ENCODE measurements at places on chromosomes 2 and 18. TPM values are rescaled to one million over a fixed set of nuclear protein-coding genes. Genes with fewer than 3 reads are reported as not detected.

GRCh38 chr18:59905686-59906091, 5.9 kb downstream of the PMAIP1 start:
- DNase-seq: no peak

- peak; percentile 49 for DNase-seq
These were observed at the start of gene WDSUB1 for GRCh38 chr2:159285929-159286708. Gene WDSUB1 (minus strand): TSS chr2:159286703. CDS start chr2:159283069, 3,634 bp downstream.

DNA sequence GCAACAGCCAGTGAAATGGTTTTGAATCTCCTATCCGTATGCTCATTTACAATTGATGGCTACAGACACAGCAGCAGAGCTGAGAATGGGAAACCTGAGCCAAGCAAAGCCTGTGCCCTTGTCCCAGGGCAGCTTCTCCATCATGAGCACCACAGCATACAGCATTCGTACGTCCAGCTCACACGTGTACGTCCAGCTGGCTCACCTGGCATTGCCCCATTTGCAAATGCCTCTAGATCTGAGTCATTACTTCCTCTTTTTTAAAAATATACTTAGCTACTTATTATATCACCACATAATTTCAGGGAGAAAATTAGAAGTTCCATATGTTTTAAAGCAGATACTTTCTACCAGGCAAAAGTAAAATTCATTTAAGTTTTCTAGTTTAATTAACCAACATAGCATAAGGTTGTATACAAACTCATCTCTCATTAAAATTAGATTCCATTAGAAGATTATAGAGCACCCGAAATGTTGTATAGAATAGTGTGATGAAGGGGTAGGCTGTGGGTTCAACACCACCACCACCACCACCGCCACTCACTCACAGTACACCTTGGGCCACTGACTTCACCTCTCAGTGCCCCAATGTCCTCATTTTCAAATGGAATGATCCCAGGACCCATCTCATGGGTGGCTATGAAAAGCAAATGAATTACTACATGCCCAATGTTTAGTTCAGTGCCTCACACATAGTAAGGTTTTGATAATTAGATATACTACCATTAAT, 31.4 kb upstream of the TMEM177 start:
- DNase-seq: no peak

GRCh38 chr2:45833301-45833967, 182.0 kb downstream of the PRKCE start:
- DNase-seq: no peak

GRCh38 chr2:196335221-196335634, 163.8 kb upstream of the STK17B start:
- no peak for DNase-seq

DNA sequence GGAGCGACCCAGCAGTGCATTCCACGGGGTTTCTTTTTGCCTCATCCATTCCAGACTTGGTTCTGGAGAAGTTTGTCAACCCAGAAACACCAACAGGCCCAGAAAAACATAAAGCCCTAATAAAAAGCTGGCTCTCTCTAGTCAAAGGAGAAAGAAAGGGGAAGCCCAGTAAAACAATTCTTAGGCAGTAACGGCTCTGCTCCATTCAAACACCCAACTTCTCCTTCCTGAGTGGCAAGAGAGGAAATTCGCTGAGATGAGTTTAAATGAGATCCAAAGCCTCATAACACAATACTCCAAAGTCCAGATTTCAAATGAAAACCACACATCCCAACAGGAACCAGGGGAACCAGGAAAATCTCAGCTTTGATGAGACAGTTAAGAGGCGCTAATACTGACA, 179.9 kb downstream of the RPIA start:
- DNase-seq: no peak

DNA sequence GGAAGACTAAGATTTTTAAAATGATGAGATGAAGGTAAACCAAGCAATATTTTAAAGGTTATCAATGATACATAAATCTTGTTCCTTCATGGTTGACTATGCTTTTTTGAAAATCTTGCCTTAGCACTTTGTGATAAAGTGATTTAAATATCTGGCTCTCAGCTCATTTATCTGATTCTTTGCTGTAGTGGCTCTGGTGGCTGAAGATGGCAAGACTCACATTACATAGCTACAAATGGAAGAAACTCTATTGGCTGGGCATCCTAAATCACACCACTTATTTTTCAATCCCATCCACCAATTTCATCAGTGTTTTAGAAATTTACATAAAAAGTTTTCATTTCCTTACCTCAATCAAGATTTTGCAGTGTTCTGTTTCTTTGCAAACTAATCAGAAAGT, 16.6 kb upstream of the APCDD1 start:
- DNase-seq: no peak

DNA sequence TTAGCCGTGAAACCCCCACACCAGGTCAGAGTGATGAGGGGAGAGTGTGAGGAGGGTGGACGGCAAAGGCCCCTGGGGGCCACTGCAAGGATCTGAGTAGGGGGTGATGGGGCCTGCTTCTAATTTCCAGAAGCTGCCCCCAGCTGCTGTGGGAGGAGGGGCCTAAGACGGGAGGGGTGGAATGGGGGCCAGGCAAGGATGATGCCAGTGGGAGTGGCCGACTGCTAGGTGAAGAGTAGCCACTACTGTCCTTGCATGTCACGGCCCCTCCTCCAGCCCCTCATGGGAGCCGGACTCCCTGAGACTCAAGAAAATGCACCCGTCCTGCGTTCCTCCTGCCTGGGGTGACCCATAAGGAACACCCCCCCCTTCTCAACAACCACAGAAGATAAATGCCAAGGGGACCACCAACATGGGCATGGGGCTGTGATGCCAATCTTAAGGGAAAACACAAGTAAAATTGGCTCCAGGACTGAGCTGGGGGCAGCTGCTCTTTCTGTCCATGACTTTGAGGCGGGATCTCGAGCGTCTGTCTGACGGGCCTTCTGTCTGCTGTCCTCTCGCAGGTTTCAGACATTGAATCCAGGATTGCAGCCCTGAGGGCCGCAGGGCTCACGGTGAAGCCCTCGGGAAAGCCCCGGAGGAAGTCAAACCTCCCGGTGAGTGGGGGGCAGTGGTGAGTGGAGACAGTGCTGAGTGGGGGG, 24.2 kb upstream of the PRLH start:
- DNase-seq: no peak

- peak; percentile 80 for DNase-seq
These were observed 100.4 kb upstream of the LCLAT1 start for GRCh38 chr2:30346471-30347169.

- no peak for DNase-seq
These were observed 107.0 kb downstream of the EXOC6B start for GRCh38 chr2:72718876-72719275.

GRCh38 chr2:160140471-160140870, 59.6 kb downstream of the ITGB6 start:
- no peak for DNase-seq

- DNase-seq: no peak
These were observed 37.2 kb upstream of the PXDN start for GRCh38 chr2:1781291-1782080.

DNA sequence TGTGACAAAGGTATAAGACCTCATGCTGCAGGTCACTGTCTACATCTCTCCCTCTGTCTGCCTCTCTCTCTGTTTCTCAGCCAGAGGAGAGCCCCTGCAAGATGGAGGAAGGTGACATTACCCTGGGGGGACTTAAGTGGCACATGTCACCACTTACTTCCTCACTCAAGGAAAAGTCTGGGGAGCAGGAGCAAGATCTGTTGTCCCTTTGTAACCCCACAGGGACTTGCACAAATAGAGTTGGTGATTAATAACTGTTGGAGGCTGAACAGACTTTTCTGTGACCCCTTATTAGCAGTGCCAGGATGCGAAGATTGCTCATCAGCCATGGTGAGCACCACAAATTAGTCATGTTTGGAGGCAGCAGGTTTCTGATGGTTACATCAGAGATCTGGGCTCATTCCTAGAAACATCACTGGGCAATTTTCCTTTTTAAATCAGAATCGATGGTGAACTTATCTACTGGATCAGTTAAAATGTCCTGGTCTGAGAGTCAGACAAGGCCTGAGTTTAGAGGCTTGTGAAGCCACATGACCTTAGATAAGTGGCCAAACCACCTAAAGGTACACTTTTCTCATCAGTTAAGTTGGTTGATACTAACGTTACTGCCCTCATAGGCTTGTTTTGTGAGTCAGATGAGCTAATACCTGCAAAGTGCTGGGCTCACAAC, 81.2 kb upstream of the LTBP1 start:
- no peak for DNase-seq

RESP18 gene
- polyA plus RNA-seq: not detected

CHRND gene
- polyA plus RNA-seq: 173 TPM

CYP1B1 gene
- 1.7 TPM for polyA plus RNA-seq

CAPG gene
- polyA plus RNA-seq: 16.8 TPM

SAG gene
- 0.22 TPM for polyA plus RNA-seq

Measured in hindlimb muscle (tissue), 1 donor.